NCI-H1092 treated with DMSO at 0.1 percent for 48 hours (cell line): ENCODE measurements at places on chromosomes 3 and 15.
A peak's percentile ranks its signal among the peaks of the same experiment; 100 is the strongest.

DNA sequence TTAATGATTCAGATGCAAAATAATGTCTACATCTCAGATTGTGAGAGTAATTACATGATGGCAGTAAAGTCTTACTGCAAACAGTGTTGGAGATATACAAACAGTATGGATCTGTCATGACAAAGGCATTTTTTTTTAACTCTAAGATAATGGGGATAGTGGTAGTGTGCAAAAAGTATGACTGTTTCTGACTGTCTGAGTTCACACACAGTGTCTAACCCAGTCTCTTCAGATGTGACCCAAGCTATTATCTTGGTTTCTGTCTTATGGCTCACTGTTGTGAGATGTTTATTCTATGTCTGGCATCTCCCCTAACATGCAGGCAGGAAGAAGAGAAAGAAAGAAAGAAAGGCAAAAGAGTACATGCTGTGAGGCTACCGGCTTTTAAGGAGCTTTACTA, 17.0 kb downstream of the RPL39L start:
- DNase-seq, result no peak

GRCh38 chr15:91526424-91526823, 327.1 kb upstream of the SLCO3A1 start:
- no peak for DNase-seq

DNA sequence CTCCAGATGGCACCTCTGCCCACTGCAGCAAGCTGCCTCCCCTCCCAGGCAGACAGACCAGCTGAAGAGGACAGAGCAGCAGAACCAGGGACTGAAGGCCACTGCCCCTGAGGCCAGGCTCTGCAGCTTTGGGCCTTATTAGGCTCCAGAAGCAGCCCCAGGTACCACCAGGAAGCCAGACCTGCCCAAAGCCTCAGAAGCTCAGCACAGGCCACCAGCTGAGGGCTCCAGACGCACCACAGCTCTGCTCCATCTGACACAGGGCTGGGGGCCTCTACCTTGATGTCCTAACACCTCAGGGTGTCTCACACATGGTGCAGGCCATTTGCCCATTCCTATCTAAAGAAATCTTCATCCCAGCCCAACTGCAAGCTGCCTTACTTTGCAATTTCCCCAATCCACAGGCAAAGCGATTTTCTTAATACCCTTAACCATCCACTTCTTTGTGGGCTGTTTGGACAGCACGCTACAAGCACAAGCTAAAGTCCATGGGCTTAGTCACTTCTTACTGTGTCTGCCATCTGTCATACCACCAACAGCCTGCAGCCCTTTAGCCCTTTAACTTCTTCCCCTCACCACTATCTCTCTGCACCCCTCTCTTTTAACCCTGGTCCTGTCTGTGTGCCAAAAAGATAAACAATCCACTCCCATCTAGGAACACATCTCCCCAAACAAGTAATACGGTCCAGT, 112.1 kb downstream of the IQSEC1 start:
- no peak for DNase-seq

DNA sequence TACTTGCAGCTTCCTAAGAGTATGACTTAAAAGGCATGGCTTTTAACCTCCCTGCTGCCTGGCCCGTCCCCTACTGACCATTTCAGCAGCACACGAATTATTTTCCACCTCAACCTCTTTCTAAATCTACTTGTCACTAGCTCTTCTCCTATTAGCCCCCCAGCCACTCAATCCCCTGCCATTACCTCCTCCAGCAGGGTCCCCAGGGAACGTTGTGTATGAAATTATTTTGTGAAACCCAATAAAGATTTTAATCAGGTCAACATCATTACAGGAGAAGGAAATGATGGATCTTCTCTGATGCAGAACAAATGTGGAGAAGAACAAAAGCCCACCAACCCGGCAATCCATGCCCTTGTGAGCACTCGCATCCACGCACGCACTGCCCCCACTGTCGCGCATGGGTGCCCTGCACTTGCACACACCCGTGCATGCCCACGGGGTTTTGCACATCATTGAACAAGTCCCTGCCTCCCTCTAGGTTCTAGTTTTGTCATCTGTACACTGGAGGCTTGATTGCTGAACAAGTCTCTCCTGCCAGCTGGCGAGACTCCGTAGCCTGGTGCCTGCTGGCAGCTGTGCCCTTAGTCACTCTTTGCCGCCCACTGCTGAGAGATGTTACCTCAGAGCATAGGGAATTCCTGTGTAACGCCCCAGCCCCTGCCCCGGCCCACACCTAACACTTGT, 51.6 kb downstream of the LINGO1 start:
- peak; percentile 8 for DNase-seq

- peak; percentile 62 for DNase-seq
These were observed 73.2 kb downstream of the CORO2B start for GRCh38 chr15:68651916-68652525.

DNA sequence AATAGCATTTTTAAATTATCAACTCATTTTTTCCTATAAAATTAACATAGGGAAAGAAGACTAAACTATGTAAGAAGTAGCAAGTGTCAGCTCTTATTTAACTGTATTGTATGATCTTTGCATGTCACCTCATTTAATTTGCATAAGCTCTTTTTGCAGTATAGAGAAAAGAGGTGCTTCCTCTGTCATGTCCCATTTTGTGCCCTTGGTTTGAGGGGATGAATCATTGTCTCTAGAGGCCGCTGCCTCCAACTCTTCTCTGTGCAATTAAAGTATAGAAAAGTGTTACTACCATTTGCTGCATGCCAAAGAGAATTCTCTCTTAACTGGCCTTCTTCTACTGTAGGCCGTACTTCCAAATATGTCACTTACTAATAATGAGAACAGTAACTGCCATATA, 93.4 kb downstream of the LRRC28 start:
- DNase-seq, result no peak

DNA sequence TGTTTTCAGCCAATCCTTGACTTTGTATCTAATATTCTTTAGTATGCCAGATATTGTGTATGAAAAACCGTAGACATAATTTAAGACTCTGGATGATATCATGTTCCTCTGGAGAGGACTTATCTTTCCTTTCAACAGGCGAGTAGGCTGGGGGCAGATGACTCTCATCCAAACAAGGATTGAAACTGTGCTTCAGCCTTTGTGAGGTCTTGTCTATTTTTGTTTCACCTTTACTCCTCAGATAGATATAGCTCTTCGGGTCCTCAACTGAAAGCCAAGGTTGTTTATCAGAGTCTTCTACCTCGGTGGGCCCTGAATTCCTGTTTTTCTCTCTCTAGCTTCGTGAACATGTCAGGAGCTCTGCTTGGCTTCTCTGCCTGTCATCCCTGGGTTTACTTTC, 66.0 kb downstream of the C3orf20 start:
- no peak for DNase-seq

DNA sequence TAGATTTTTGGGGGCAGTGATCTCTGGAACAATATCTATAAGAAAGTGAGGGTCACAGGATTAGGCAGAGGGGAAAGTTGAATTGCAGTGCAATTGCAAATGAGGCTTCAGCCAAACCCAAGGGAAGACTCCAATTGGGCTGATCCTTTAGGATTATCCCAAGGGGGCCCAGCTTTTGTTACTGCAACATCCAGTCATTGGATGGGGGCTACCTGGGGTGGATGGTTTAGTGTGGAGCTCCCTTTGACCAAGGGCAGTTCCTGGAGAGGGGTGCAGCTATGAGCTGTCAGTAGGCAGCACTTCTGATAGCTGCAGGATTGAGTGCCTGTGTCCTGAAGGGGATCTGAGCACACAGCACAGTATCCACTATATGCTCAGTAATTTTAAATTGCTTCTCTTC, 355.2 kb upstream of the AZI2 start:
- DNase-seq, result no peak

DNA sequence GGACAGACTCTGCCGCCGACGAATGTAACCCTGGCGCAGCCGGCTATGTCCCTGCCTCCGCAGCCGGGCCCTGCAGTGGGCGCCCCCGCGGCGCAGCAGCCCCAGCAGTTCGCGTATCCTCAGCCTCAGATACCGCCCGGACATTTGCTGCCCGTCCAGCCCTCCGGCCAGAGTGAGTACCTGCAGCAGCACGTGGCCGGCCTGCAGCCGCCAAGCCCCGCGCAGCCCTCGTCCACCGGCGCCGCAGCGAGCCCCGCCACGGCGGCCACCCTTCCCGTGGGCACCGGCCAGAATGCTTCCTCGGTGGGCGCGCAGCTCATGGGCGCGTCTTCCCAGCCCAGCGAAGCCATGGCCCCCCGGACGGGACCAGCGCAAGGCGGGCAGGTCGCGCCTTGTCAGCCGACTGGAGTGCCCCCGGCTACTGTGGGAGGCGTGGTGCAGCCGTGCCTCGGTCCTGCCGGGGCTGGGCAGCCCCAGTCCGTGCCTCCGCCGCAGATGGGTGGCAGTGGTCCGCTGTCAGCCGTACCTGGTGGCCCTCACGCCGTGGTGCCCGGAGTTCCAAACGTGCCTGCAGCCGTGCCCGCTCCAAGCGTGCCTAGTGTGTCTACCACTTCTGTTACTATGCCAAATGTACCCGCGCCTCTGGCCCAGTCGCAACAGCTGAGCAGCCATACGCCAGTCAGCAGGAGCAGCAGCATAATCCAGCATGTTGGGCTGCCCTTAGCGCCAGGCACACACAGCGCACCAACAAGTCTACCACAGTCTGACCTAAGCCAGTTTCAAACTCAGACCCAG, 2.4 kb downstream of the TSC22D2 start:
- DNase-seq, result peak; percentile 50

- DNase-seq, result peak; percentile 8
These were observed 1.1 kb downstream of the NPTN start for GRCh38 chr15:73631915-73632669.

DNA sequence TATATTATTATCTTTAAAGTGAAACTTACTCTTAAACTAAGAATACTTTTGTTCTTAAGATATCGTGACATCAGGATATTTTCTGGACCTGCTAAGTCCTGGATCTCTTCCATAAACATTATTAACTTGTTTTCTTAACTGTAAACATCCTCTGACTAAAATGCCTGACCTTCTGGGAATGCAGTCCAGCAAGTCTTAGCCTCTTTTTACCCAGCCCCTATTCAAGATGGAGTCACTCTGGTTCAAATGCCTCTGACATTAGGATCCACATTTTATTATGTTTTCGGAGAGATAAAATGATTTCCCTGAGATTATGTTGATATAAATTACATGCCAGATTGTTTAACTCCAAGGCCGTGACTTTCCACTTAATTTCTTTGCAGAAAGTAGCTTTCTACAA, 37.6 kb downstream of the OSTN start:
- DNase-seq, result no peak

GRCh38 chr3:53704363-53704725, 141.9 kb downstream of the CHDH start:
- no peak for DNase-seq

GRCh38 chr15:54011656-54012055, 33.4 kb downstream of the UNC13C start:
- DNase-seq, result no peak

DNA sequence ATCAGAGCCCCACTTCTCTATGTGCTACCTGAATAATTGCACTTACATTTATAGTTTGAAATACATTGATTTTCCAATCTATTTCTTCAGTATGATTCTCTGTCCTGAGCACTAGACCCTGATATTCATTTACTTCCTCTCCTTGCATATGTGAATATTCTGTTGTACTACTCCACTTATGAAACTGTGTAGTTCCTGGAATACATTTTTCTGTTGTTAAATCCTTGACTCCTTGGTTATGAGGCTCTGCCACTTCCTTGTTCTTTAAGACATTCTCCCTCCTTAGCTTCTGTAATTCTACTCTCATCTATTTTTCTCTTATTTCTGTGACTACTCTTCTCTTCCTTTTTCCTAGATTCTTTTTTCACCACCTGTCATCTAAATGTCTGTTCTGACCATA, 12.9 kb upstream of the MGA start:
- no peak for DNase-seq

- no peak for DNase-seq
These were observed 20.5 kb downstream of the RBPMS2 start for GRCh38 chr15:64754663-64755426.

- DNase-seq, result peak; percentile 77
These were observed 1079.5 kb downstream of the IGSF11 start for GRCh38 chr3:117955196-117955595.

- DNase-seq, result no peak
These were observed 43.9 kb downstream of the BHLHE40 start for GRCh38 chr3:5022966-5023776.

- no peak for DNase-seq
These were observed 62.5 kb upstream of the FOXB1 start for GRCh38 chr15:59941612-59942011.

DNA sequence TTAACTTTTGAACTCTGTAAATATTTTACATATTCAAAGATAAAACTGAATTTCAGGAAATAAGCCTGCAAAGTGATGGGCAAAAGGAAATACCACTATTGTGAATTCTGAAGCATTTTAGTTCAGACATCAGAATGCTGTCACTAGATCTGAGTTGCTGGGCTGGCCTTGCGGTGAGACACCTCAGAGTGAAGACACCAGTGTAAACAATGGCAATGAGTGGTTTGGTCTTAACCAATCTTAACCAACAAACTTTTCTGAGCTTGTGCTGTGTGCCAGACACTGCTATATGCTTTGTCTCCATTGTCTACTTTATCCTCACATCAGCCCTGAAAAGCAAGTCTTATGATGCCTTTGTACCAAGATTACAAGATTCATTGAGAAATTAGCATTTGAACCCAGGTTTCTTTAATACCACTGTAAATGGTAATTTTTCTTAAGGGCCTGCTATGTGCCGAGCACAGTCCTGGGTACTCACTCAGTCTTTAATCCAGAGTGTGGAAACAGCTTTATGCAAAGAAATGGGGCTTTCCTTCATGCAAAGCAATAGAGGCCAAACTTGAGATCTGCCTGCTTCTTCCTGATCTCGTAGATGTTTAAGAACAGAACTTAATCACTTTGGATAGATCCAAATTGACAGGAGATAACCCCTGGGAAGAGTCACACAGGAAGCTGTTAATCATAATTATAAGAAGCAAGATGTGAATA, 55.0 kb downstream of the TMEM39A start:
- DNase-seq, result no peak

DNA sequence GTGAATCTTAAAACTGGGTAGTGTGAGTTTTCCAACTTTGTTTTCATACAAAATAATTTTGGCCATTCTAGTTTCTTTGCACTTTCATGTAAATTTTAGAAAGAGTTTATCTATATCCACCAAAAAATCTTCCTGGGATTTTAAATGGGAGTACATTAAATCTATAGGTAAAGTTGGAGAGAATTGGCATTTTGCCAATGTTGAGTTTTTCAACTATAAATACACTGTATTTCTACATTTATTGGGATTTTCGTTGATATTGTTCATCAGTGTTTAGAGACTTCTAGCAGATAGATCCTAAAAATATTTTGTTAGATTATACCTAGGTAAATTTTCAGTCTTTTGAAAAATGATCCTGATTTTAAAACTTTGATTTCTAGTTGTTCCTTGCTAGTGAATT, 83.1 kb upstream of the CCDC54 start:
- DNase-seq, result no peak

- no peak for DNase-seq
These were observed 16.9 kb upstream of the FAM3D start for GRCh38 chr3:58683466-58683865.

GRCh38 chr3:38084334-38085310, 45.6 kb downstream of the DLEC1 start:
- no peak for DNase-seq

- no peak for DNase-seq
These were observed 9.8 kb upstream of the TNFAIP8L3 start for GRCh38 chr15:51104512-51104911.
